Right atrium auricular region (tissue), 2 donors: ENCODE measurements at places on chromosomes 4 and X.

DNA sequence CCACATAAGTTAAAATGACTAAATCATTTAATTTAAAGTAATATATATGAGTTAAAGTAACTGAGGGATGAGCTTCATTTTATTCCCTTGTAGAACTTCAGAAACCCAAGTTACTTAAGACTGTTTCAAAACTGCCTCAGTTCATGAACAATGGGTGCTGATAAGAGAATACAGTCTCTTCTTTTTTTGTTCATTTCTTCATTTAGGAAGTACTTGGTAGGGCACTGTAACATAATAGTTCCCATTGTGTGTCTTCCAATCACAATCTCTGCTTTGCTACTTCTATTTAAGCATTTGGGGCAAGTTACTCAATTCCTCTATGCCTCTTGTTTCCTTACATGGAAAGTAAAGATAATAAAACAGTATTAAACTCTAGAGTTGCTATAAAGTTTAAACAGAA, 50.4 kb downstream of the HHIP start:
- no peak for DNase-seq

DNA sequence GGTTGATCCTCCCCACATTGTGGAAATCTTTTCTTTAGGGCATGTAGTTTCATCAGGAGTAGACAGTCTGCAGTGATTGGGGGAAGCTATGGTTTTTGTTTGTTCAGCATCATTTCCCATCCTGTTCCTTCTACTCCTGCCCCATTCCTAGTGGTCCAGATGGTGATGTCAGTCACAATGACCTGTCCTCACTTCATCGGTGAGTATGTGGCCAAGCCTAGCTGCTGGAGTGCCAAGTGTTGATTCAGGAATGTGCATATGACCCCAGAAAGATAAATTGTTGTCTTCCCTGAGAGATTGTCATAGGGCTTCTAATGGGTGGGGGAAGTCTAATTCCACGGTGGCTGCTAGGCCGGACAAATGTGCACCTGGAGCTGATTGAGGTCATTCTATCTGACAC, 130.6 kb upstream of the FAT1 start:
- DNase-seq = no peak

DNA sequence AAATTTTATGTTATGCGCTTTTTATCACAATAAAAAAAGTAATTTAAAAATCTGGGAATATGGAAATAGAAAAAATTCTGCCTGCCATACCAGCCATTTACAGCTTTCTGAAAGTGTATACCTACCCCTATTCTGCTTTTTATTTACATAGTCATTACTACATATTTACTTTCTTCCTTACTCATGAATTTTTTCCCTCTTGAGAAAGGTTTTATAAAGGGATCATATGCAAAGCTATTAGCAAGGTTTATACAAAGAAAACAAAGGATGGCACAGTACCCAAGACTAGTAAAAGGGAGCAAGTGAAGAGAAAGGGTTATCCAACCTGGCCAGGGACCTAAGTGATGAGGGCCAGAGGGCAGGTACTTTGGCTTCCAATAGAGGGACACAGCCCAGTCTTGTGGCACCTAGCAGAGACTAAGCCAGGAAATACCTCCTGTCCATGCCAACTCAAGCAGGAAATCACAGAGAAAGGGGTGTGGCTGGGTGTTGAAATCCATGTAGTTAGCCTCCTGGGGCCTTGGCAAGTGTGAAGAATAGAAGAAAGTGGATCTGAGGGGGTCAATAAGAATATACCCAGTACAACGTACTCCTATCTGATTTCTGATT, 207.3 kb upstream of the VEGFC start:
- DNase-seq = no peak

- no peak for DNase-seq
Measured at GRCh38 chr4:11615601-11616000, 186.9 kb upstream of the HS3ST1 start.

DNA sequence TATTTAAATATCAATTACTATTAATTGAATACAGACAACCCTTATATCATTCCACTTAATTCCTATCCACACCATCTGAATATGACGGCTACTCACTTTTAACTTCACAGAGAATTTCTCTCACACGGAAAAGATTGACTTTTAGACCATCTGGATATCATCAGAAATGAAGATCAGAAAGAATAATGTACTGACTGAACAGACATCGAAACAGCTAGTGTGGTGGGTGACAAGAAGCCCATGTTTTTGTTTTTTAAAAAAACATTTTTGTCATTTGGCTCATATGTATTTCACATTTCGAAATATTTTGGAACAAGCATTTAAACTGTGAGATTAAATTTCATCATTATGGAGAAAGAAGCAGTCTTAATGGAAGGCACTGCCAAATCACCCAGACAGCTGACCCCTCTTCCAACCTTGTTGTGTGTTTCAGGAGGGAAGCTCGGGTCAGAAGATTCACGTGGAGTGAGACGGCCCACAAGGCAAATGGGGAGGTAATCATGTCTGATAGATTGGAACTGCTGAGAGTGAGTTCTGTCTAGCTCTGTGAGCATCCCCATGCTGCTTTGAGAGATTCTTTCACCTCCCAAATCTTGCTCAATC, 204.2 kb upstream of the RASGEF1B start:
- no peak for DNase-seq
